ENCODE measurements at places on chromosomes 5 and 9. TPM values are rescaled to one million over a fixed set of nuclear protein-coding genes. Genes with fewer than 3 reads are reported as not detected.

Gene PCDHGA2
- total RNA-seq: not detected

GRCh38 chr5:152397581-152397980 is 7.5 kb downstream of the NMUR2 start:
- no peaks in the 10 kb centered on the region for H3K27me3 ChIP-seq
- DNase-seq: no peak
- H3K4me1 ChIP-seq: peaks cover 2% of the 10 kb centered on the region
- H3K4me3 ChIP-seq: no peak overlapping the region

DNA sequence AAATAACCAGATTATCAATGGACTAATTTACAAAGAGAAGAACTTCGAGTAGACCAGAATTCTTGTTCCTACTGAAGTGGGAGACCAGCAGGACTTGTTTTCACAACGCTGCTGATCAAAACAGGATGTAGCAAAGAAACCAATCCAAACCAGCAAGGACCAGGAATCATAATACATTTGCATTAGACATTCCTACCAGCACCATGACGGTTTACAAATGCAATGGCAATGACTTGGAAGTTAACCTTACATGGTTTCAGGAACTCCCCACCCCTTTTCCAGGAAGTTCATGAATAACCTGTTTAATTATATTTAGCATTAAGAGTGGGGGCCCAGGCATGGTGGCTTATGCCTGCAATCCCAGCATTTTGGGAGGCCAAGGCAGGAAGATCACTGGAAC is 100.0 kb downstream of the LPAR1 start:
- no peak overlapping the region for H3K27ac ChIP-seq
- H3K27me3 ChIP-seq: no peaks in the 10 kb centered on the region
- DNase-seq: no peak
- no peak overlapping the region for H3K4me3 ChIP-seq
- no peaks in the 10 kb centered on the region for H3K36me3 ChIP-seq
- peaks cover 6% of the 10 kb centered on the region for H3K4me1 ChIP-seq

GRCh38 chr9:22165144-22165543 is 156.0 kb upstream of the CDKN2B start:
- peaks cover 34% of the 10 kb centered on the region for H3K27me3 ChIP-seq
- H3K4me1 ChIP-seq: peaks cover 3% of the 10 kb centered on the region
- DNase-seq: no peak
- no peak overlapping the region for H3K4me3 ChIP-seq
- H3K27ac ChIP-seq: no peak overlapping the region
- H3K36me3 ChIP-seq: no peaks in the 10 kb centered on the region

GRCh38 chr5:148957591-148958202 is 105.2 kb downstream of the SH3TC2 start:
- no peak overlapping the region for H3K27ac ChIP-seq
- H3K4me3 ChIP-seq: no peak overlapping the region
- DNase-seq: peak; percentile 62
- no peaks in the 10 kb centered on the region for H3K4me1 ChIP-seq
- no peaks in the 10 kb centered on the region for H3K36me3 ChIP-seq

DNA sequence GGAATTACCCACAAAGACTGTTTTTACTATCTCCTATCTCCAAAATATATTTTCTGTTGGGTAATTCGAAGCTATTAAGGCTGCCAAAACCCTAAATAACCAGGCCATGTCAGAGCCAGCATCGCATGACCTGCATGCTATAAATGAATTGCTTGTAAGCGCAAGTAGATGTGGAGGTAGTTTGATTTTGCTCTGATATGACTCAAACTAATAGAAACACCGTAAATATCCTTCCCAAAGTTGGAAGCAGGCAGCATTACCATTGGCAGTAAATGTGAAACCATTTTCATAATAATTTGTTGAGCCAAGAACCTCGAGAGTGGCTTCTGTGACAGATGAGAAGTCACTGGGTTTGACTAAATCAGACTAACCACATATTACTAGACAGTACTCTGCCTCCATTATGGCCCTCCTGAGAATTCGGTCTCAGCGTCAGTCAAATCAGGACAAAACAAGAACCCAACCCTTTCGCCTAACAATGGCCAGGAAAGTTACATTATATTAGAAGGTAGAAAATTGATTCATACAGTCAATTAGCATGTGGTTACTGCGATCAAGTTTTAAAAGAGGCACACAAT is 289.8 kb downstream of the SPOCK1 start:
- no peak overlapping the region for H3K27ac ChIP-seq
- no peak for DNase-seq
- H3K4me3 ChIP-seq: no peak overlapping the region
- no peaks in the 10 kb centered on the region for H3K4me1 ChIP-seq
- H3K36me3 ChIP-seq: no peaks in the 10 kb centered on the region

DNA sequence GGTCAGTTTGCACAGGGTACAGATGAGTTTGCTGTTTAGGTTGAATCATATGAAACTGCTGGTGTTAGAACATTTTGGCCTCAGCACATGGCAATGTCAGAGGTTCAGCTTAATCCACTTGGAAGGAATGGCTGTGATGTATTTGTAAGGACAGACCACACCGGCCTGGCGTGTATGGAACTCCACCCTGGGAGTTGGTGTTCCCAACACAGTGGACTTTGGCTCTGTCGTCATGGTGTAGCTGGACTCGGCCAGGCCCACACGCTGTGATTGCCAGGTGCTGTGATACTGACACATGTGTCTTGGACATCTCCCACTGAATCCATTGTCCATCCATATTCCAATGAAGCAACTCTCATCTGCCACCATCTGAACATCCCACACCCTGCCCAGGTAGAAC is 90.3 kb downstream of the ZNF618 start:
- no peaks in the 10 kb centered on the region for H3K27me3 ChIP-seq
- H3K4me1 ChIP-seq: no peaks in the 10 kb centered on the region
- no peak for DNase-seq
- H3K4me3 ChIP-seq: no peak overlapping the region

DNA sequence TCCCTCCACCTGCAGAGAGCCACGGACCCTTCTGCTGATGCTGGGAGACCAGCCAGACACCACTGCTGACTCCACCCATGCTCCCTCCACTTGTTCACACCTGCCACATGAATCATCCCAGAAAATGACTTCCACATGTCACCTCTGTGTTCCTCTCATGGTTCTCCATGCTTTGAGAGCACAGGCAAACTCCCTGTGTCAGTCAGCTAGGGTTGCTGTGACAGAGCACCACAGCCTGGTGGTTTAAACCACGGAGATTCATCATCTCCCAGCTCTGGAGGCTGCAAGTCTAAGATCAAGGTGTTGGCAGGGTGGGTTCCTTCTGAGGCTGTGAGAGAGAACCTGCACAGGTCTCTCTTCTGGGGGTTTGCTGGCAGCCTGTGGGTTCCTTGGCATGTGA is 381.4 kb downstream of the GADD45G start:
- no peak overlapping the region for H3K27ac ChIP-seq
- H3K36me3 ChIP-seq: no peaks in the 10 kb centered on the region
- peaks cover 8% of the 10 kb centered on the region for H3K27me3 ChIP-seq

Gene LCN9
- total RNA-seq: not detected

All from activated CD8-positive, alpha-beta T cell treated with anti-CD3 and anti-CD28 coated beads, Interleukin-2, amount 10 ng/mL, durations not matched to agents 7 days and 5 days (primary cell).